ENCODE measurements at places on chromosomes 6 and 20.

DNA sequence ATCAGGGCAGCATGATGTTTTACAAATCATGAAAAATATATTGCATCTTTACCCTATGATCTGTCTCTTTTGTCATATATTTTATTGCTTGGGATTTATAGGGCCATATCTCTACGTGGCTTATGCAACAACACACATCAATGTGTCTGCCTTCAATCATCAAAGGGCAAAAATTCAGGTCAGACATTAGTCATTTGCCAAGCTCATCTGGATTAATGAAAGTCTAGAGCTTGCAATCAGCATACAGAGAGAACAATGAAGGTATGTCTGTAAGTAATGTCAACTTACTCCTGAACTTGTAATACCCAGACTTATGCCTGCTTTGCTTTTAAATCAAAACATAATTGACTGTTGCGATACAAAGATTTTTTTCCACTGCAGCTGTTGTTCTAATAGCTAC is 282.7 kb downstream of the HAO1 start:
- no peak for DNase-seq

- no peak for DNase-seq
Observed at GRCh38 chr6:347232-347631, 44.3 kb upstream of the IRF4 start.

GRCh38 chr6:125835221-125835744 is 44.5 kb downstream of the NCOA7 start:
- no peak for DNase-seq

DNA sequence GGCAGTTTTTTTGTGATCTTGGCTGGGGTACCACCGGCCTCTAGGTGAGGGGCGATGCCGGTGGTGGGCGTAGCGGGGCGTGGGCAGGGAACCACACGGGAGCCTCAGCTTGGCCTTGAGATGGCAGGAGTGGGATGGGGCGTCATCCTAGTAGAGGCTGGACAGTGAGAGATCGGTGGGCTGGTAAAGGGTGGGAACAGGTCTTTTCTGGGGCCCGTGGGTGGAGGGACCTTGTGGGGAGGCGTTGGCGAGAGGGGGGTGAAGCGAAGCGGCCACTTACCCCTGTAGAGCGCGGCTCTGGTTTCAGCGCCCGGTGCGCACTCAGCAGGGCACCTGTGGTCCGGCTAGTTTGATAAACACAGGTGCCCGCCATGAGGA is 12.0 kb downstream of the ITPR3 start:
- DNase-seq, result no peak

- DNase-seq, result no peak
Observed at GRCh38 chr6:1593286-1593957, 16.3 kb upstream of the FOXC1 start.

- no peak for DNase-seq
Observed at GRCh38 chr6:161406646-161407045, 132.8 kb upstream of the AGPAT4 start.

DNA sequence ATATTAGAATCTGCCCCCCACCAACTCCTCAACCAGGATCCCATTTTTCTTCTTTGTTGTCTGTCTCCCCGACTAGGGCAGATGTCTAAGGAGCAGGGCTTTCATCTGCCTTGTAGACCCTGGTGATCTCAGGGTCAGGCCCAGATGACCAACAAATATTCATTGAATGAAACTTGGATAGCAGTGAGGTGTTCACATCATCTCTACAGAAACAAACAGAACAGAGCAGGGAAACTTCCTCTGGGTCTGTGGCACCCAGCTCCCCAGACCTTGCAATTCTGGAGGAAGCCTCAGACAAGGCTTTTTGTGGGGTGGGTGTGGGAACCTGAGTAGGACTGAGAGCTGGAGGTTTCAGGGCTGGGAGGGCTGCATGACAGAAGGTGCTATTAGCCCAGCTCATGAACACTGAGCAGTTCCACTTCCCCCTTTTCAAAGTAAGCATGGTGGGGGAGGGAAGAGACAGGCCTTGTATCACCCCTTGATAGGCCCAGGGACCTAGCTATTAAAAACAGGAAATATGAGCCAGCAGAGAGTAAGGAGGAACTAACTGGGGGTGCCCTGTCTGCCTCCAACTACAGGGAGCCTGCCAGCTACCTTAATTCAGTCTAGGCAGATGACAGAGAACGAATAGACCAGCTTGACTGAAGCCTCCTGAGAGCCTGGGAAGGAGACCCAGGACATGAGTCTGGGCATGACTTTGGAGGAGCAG is 37.3 kb upstream of the TOP1 start:
- peak; percentile 94 for DNase-seq

- peak; percentile 62 for DNase-seq
Observed at GRCh38 chr6:157764178-157765068, 58.6 kb upstream of the SNX9 start.

DNA sequence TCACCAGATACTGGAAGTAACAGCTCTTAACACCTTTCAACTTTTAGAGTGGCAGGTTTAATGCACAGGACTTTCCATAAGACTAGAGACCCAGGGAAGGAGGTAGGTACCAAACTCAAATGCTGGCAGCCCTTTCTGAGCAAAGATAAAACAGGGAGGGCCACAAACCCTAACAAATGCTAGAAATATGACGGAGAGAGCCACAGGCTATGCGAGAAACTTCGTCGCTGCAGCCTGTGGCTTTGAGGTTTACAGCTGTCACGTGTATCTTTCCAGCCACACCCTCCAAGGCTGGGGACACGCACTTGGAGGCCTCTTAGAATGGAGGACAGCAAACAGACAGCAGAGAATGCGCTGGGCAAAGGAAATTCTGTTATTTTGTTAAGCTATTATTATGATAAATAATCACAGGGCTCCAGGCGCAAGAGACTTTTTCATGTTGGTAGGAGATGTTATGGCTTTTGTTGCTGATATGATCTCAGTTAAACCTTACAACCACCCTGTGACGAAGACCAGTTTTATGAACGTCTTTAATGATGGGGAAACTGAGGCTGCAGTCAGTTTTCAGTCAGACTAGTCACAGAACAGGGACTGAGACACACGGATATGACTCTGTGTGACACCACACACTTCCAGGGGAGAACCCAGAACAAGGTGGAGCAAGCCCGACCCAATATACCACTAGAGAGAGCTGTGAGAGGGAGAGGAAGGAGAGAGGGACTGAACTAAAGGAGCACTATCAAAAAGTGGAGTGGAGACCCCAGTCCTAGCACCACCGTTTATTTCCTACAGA is 2.0 kb downstream of the TRAM2 start:
- peak; percentile 23 for DNase-seq

- DNase-seq, result no peak
Observed at GRCh38 chr6:44072959-44073611, 54.2 kb downstream of the MRPL14 start.

DNA sequence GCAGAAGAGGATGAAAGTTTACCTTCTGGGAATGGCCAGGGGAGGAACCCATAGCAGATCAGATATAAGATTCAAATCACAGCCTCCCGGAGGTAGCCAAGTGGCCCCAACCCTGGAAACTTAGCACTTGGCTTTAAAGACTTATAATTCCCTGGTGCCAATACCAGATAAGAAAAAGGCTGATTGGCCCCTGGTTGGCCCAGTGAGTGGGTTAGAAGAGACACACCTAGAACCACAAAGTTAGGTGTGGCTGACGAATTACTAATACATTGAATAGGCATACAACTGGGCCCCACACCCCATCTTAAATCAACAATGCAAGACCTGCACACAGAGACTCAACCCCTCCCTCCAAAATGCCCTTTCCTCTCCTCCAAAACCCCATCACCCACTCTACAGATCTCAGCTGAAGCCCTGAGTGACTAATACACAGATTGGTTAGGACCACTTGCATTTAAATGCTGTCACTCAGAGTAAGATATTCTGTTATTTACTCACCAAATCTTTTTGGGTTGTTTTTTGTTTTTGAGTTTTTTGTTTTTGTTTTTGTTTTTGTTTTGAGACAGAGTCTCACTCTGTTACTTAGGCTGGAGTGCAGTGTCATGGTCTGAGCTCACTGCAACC is 315.4 kb upstream of the JARID2 start:
- no peak for DNase-seq

DNA sequence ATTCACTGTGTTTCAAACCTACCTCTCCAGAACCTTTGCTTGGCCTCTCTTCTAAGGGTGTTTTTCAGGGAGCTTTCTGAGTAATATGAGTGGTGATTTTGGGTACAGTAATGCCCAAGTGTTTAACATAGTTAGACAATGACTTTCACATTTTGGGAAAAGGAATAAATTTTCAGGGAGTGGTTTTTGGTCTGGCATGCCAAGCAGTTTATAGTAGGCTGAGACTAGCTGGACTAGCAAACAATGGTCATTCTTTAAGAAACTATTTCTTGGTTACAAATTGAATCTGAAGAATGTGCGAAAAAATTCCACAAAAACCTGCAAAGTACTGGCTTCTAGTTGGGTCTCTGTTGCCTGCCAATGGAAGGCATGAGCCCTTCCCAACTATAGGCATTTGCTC is 15.4 kb downstream of the FNDC1 start:
- DNase-seq, result no peak

- no peak for DNase-seq
Observed at GRCh38 chr20:51065615-51066014, 42.7 kb upstream of the KCNG1 start.

DNA sequence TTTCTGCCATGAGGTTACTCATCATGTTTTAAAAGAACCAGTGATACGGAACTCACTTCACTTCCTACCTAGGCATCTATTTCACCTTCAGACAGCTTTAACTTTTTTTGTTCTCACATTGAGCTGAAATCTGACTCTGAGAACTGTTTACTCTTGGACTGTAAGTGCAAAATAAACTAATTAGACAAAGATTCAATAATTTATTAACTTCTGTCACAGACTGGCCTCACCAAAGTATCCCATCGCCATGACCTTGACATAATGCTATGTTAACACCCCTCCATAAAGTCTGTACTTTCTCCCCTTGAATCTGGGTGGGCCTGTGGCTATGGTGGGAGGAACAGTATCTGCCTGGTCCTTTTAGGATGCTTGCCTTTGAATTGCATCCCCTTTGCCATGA is 448.1 kb downstream of the CBLN4 start:
- DNase-seq, result no peak

DNA sequence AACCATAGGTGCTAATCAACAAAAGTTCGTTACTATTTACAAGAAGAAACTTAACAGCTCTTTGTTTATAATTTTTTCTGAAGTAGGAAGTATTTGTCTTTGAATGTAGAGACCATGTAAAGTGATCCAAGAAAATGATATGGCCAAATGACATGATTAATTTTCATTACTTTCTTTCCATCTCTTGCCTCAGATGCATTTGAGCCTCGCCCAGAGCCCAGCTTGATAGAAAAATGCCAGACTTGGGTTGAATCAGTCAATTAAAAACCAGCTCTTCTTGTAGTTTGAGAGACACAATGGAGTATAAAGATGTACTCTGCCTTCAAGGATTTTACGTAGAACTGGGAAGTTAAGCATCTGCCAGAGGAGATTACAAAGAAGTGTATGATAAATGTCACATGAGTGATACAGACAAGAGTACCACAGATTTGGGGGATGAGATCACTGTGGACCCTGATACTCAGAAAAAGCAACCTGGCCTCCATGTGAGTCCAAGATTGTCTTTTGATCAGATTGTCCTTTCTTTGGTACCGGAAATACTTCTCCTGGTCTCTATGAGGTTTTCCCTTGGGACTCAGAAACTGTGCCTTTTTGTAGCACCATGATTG is 92.5 kb upstream of the SUPT3H start:
- no peak for DNase-seq

GRCh38 chr6:129493354-129493902 is 216.5 kb downstream of the ARHGAP18 start:
- no peak for DNase-seq

DNA sequence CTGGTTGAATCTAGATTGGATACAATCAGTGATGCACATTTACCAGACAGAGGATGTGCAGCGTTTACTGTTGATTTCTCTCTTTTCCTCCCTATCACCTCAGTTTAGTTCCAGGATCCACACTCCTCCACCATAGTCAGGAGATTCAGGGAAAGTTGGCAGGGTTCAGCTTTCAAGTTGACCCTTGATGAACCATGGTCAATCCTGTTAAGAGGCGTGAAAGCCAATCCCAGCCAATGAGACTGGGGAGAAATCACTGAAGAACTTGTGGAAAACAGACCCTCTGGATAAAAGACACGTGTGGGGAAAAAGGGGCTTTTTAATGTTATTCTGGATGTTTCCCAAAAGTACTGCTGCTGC is 19.2 kb upstream of the SCP2D1 start:
- DNase-seq, result no peak

GRCh38 chr20:62205618-62206387 is 14.3 kb downstream of the HRH3 start:
- DNase-seq, result no peak

DNA sequence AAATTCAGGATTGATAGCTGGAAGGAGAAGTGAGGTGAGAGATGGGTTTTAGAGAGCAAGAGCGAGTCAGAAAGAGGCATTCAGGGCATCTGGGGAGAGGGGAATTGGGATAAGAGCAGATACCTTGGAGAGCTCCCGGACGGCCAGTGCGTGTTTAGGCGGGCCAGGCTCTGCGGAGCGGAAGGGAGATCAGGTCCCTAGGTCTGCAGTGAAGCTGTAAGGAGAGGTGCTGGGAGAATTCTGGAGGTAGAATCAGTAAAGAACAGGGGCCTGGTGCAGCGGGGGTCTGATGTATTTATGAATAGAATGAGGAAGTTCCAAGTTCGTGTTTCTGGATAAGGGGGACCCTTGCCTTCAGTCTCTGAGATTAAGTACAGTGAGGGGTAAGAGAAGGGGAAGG is 47.4 kb upstream of the FAM83D start:
- peak; percentile 9 for DNase-seq

- DNase-seq, result peak; percentile 36
Observed at GRCh38 chr6:32109114-32109764, at the start of gene TNXB. TNXB (minus strand) TSS chr6:32109338; CDS start chr6:32098198, 11,140 bp downstream.

DNA sequence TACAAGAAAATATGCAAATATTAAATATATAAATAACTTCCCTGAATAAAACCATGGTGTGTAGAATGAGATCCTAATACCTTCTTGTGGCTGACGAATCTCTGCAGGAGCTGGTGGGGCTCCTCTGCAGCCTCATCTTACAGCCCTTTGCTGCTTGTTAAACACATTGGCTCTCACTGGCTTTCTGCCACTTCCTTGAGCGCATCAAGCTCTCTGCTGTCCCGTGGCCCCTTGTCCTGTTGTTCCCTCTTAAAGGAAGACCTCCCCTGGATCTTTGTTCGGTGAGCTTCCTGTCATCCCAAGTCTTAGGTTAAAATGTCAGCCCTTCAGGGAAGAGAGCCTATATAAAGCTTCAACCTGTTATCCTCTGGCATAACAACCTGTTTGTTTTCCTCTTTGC is 519.6 kb downstream of the DOK5 start:
- no peak for DNase-seq

- DNase-seq, result peak; percentile 67
Observed at GRCh38 chr20:63635431-63636141, 8.7 kb upstream of the GMEB2 start.

- no peak for DNase-seq
Observed at GRCh38 chr20:43244647-43245046, 54.9 kb upstream of the PTPRT start.

GRCh38 chr6:30557683-30557981 is 537 bp downstream of the PRR3 start:
- no peak for DNase-seq

All from GDM1 (cell line).